ENCODE measurements at places on chromosomes 7 and 10.

DNA sequence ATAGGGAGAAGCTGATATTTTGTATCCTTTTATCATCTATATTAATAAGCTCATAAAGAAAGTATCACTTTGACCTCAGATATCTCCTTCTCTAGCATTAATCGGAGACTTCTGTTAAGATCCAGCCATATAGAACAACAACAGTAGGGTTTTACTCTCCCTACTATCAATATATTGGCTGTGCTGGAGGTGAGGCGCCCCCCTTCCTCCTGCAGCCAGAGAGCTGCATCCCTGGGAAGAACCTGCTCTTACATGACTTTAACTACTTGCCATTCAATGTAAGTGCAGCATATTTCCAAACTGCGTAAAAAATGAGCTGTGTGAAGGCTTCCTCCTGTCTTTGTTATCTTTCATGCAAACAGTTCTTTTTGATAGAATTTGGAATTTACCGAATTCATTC lies 247.8 kb downstream of the SDK1 start:
- DNase-seq, result no peak

DNA sequence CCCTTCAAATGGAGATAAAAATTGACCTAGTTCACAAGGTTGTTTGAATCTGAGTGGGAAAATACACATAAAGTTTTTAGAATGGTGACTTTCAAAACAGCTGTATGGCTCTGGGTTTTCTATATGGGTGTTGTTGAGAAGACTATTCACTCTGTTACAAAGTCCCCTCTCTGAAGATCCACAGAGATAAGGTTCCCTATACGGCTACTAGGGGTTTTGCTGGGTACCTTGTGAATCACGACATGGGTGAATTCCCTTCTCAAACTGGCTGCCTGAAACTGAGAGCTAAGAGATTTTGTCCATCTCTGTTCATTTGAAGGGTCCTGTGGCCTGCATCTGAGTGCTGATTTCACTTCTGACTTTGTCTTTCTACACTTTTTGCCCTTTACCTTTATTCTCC lies 11.8 kb upstream of the SLC13A1 start:
- DNase-seq, result no peak

- DNase-seq, result no peak
Observed at GRCh38 chr7:134954197-134955082, 31.9 kb upstream of the AGBL3 start.

- DNase-seq, result no peak
Observed at GRCh38 chr7:80584778-80585177, 53.7 kb upstream of the CD36 start.

DNA sequence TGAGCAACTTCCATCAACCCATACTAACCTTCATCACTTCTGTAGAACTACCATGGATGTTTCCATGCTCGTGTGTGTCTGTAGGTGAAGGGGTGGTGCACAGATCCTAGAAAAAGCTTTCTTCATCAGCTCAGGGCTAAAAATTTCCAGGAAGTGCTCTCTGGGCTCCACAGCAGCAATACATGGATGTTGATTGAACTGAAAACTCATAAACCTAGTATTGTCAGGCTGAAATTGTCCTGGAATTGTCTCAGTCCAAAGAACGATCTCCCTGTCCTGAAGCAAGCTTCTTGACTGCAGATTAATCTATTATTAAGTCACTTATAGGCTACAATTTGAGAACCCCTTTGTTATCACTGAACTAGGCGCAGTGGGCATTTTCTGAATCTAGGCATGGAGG lies 39.8 kb downstream of the ENO4 start:
- no peak for DNase-seq

DNA sequence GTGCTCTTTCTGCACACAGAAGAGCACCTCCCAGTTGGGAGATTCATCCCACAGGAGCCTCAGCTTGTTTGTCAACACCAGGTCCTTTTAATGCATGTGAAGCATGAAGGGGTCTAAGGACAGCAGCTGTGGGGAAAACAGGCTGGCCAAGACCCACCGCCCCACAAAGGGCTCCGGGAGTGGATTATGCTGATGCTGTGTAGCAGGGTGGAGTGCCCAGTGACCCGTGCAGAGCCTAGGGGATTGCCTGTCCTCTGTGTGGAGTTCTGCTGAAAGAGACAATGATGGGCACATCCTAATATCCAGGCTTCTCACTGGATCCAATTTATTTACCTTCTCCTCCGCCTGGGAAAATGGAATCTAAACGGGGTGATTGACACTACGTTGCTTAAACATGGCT lies 74.0 kb downstream of the PIP4K2A start:
- no peak for DNase-seq

- DNase-seq, result no peak
Observed at GRCh38 chr10:131662851-131663250, 238.0 kb upstream of the PPP2R2D start.

GRCh38 chr7:68162712-68163111 lies 1166.1 kb downstream of the TYW1 start:
- DNase-seq, result no peak

DNA sequence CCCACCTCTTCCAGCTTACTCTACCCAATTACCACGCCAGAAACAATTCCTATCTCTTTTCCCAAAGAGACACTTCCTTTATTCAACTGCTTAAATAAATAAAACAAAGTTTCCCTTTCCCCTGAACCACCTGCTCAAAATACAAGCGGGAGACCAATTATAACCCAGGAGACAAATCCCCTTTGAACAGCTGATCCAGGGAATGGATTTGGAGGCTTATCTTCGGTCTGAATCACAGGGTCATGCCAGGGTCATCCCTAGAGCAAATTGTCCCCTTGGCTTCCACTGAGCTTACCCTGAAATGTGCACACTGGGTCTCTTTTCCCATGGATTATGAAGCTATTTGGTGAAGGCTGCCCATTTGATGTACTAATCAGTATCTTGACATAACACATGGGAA lies 99.9 kb upstream of the JAZF1 start:
- DNase-seq, result no peak

GRCh38 chr7:83610649-83611304 lies 38.2 kb downstream of the SEMA3E start:
- DNase-seq, result no peak

DNA sequence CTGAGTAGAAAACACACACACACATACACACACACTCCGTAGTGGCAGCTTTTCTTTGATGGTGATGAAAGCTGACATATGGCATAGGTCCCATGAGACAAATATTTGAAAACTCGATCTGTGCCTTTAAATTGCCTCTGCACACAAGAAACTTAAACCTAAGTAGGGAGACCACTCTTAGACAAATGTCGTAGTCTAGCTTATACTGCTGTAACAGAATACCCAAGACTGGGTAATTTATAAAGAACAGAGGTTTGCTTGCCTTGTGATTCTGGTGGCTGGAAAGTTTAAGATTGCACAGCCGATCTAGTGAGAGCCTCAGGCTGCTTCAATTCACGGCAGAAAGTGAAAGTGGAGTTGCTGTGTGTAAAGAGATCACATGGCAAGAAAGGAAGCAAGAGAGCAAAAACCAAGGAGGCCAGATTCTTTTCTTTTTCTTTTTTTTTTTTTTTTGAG lies 489.4 kb upstream of the SORCS1 start:
- DNase-seq, result no peak

- DNase-seq, result no peak
Observed at GRCh38 chr10:76640806-76641205, 996.8 kb downstream of the KCNMA1 start.

GRCh38 chr10:32955299-32955772 lies 2.7 kb downstream of the ITGB1 start:
- DNase-seq, result no peak

DNA sequence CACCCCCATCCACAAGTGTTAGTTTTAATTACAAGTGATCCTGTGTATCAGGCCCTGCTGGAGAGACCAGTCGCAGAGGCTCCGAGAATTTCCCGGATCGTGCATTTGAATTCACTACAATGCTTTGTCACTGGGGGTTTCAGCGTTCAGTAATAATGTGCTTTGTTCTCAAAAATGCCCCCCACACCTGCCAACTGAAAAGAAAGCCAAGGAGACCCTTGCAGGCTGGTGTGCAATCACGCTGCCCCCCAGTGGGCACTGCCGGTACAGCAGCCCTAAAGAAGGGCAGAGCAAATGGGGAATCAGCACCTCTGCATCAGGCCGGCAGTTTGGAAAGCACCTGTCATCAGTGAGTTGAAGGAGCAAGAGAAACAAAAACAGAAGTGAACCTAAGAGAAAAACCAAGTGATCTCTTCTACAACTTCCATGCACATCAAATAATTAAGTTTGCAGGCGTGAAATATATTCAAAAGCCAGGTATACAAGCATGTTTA lies 177.6 kb downstream of the PARD3 start:
- peak; percentile 51 for DNase-seq

DNA sequence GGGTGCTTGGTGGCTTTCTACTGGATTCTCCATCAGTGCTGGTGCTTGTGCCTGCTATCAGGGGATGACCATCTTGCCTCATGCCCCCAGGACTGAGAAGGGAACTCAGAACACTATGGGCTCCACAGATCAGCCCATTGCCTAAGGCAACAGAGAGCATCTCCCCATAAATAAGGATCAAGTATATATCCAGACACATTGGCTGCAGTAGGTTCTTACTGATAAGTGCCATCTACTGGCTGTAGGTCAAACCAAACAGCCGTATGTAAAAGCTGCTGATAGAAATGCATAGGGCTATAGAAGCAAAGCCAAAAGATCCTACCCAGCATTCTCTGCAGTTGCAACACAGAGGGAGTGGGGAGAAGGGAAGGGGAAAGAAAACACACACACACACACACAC lies 153.7 kb downstream of the CDK14 start:
- DNase-seq, result no peak

DNA sequence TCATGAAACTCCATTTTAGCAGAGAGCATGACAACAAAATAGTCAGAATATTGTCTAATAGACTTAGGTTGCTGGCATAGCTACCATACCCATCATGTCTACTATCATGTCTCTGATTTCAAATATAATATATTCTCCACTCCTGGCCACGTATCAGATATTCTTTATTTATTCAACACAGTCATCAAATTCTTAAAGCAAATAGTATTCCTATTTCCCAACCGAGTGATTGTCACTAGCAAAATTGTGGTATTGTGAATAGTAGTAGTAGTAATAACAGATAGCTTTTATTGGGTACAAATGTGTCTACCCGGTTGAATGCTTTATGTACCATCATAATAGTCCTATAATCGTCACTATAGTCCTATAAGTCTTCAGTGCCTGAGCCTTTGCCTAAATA lies 918.6 kb downstream of the KCNMA1 start:
- DNase-seq, result no peak

DNA sequence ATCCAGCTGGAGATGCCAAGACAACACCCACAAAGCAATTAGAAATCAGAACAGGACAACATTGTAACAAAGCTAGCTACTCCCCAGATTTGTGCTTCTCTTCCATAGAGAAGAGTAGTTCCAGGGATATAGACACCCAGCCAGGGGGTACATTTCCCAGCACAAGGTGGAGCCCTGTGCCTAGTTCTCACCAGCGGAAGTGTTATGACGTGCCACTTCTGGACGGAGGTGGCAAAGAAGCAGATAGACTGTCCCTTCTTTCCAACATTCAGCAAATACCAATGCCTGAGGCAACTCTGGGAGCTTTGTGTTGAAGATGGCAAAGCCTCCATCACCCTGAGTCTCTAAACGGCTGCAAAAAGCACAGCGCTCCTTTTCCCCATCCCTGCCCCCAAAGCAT lies 23.4 kb upstream of the GSAP start:
- DNase-seq, result no peak

DNA sequence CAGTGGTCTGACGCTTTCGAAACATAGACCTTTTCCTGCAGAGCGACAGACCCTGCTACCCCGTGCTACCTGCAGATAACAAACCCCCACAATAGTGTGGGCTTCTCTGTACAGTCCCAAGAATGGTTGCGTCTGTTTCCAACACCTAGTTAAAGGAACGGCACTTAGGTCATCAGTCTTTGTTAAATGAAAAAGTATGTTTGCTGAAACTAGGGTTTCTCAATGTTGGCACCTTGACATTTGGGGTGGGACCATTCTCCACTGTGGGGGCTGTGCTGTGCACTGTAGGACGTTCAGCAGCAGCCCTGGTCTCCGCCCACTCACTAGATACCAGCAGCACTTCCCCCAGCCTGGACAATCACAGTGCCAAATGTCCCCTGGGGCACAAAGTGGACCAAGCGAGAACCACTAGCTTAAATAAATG lies 13.7 kb downstream of the TECTB start:
- no peak for DNase-seq

DNA sequence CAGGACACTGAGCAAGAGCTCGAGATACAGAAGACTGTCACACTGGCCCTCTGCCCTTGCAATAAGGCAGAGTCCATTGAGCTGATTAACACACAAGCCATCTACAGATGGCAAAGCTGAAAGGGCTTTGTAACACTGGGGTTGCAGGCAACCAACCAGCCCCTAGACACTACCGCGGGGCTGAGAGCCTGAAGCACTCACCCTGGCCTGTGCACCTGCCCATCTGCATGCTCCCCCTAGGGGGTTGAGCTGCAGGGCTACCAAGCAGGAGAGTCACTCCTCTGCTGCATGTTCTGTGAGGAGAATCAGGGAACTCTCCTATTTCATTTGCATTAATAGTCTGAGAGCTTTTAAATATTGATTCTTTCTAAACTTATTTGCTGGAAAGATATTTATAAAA lies 128.1 kb upstream of the VIPR2 start:
- no peak for DNase-seq

DNA sequence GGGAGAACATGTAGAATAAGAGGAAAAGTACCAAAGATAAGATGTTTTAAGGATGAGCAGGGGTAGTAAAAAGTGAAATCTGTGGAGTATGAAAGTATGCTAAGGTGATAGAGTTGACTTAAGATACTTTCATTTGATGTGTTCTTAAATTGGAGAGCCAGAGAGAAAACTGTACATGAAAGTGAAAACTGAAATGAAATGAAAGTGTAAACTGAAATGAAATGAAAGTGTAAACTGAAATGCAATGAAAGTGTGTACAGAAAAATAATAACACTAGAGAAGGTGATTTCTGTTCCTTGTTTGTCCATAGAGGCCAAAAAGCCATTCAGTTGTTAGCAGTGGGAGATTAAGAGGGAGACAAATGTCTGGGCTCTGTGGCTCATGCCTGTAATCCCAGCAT lies 17.5 kb downstream of the AHR start:
- no peak for DNase-seq

DNA sequence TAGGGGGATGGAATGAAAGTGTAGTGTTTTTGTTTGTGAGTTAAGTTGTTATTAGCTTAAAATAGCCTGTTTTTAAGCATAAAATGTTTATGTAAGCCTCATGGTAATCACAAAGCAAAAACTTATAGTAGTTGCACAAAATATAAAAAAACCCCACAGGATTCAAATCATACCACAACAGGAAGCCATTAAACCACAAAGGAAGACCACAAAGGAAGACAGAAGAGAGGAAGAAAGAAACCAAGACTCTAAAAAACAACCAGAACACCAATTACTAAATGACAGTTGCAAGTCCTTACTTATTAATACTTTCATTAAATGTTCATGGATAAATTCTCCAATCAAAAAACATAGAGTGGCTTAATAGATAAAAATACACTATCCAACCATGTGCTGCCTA lies 63.6 kb downstream of the ANKRD7 start:
- no peak for DNase-seq

GRCh38 chr10:75782463-75783248 lies 351.2 kb downstream of the LRMDA start:
- no peak for DNase-seq
